ENCODE measurements at places on chromosomes 1 and 21.

- no peak for DNase-seq
These were observed 32.5 kb upstream of the KIF1B start for GRCh38 chr1:10177876-10178275.

DNA sequence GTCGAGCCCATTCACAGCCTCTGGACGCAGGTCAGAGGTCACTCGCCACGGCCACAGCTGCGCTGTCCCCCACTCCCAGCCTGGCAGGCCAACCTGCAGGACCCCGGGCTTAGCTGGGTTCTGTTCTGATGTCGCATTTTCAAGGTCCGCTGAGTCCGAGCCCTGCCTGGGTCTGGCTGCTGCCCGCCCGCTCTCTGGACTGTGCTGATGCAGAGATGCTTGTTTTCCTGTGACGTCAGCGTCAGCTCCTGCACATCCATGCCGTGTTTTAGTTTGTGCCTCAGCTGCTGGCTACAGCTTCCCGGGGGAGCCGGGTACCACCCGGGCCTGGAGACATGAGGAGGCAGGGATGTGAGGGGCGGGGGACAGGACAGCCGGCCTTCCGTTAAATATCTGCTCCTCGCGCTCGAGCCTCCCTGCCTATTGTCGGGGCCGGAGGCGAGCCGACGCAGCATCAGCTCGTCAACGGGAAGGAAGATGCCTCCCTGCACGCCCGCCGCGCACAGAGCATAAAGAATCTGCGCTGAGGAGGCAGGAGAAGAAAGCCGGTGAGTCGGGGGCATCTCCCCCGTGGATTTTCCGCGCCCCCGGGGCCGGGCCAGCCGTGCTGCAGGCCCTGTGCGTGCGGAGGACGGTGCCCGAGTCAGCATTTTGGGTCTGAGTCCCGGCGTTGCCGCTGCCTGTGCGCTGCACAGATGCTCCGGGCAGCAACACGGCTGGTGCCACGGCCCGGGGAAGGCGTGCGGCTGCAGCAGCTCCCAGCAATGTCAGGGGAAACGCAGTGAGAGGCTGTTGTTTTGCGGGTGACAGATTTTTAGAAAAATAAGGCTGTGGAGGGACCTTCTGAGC is 23.4 kb downstream of the PRKCZ start:
- DNase-seq = no peak

DNA sequence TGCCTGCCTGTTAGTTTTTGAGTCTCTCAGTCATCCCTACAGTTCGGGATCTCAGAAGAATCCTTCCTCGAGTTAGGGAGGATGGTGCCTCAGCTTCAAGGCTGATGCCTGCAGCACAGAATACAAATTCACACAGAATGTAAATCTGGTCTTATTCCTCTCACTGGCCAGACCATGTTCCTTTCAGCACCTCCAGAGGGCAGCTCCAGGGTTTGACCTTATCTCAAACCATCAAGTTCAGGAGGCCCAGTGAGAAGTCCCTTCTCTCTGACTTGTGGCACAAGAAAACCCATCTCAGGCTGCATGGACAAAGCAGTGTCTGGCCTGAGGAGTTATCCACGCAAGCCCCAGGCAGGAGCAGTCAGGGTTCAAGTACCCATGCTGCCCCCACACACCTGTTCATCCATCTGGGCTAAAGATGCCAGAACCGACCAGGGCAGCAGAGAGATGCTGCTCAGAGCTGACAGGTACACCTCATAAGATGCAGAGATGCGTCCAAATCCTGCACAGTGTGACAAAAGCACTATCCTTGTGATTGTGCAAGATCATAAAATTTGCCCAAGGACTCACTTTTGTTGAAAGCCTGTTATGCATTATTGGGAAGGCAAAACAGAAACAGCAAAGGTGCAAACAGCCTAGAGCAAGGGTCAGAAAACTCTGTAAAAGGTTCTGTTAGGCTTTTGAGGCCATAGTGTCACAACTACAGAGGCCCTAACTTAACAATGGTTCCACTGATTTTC is 49.8 kb downstream of the BCAR3 start:
- DNase-seq = no peak

GRCh38 chr1:214362188-214362882 is 81.4 kb downstream of the SMYD2 start:
- no peak for DNase-seq

- DNase-seq = no peak
These were observed 54.7 kb downstream of the RBM11 start for GRCh38 chr21:14270631-14271030.

DNA sequence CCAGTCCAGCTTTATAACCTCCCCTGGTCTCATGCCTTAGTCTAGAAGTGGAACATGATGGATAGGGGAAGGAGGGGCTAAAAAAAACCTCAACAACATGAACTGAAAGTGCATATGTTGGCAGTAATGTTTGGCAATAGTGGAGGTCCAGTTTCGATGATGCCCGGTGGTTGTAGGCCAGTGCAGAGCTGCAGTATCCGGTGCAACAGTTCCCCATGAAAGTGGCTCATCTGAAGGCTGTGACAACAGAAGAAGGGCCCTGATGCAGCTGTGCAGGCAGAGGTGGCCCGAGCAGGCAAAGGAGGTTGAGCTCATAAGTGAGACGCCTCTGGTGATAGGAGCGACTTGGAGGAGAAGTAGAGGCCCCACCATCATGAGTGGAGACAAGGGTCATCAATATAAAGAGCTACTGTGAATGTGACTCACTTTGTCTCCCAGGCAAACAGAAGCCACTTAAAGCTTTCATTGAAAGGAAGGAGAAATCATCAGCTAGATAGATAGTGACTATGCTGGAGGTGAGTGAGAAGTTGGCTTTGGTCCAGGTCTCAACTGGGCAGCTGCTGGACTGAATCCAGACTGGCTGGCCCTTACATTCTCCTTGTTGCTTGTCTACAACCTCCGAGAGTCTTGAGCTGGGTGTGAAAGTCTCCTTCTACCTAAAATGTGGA is 10.2 kb upstream of the CREG1 start:
- DNase-seq = no peak

DNA sequence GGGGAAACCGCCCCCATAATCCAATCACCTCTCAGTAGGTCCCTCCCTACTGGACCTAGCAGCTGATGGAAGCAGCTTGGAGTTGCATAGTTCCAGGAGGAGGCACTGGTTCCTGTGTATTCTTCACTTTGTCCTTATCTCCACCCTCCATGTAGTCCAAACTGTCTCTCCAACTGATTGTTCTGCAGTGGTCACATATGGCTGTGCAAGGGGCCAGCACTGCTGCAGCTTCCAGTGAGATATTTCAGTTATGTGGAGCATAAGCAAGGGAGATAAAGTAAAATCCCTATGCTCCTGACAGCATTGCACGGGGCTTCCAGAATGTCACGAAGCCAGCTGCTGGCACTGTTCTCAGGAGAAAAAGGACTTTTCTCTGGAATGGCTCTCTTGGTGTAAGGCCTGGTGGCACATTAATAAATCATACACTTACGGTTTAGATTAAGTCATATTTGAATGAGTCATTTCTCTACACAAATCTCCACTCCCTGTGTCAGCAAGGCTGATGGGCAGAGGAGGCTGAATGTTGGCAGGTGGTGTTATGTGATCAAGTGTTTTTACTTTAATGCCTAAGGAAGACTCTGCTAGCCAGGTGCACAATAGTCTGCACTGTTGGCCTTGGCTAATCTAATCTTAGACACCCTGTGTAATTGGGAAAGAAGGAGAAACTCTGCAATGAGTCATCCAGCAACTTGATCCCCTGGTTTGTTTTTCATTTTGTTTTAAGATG is 93.4 kb downstream of the KCNK1 start:
- DNase-seq = no peak

GRCh38 chr1:206089341-206089740 is 27.8 kb downstream of the AVPR1B start:
- DNase-seq = no peak

- no peak for DNase-seq
These were observed 44.0 kb upstream of the DIPK1A start for GRCh38 chr1:93005252-93005598.

DNA sequence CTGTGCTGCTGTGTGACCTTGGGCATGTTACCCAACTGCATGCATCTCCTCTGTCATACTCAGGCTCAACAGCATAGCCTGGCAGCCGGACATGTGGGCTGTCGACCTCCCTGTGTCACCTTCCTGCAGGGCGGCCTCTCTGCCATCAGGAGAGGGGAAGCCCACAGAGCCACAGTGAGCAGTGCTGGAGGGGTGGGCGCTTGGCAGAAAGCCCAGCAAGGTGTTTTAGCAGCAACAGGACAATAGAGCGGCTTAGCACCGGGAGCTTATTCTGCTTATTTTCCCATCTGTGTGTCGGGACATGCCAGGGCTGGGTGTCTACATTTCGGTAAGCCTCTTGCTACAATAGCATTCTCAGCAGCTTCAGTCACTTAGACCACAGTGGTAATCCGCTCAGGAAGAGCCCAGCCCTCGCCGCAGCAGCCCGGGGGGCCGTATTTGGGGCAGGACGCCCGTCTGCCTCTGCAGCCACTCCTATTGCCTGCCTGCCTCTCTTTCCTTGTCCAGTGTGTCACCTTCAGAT is 22.8 kb upstream of the CDK18 start:
- DNase-seq = no peak

GRCh38 chr1:59752556-59753414 is 62.0 kb upstream of the HOOK1 start:
- no peak for DNase-seq

GRCh38 chr21:41578716-41579115 is 70.8 kb upstream of the TMPRSS2 start:
- DNase-seq = no peak

GRCh38 chr1:29271724-29272123 is 35.4 kb downstream of the PTPRU start:
- no peak for DNase-seq
